ENCODE measurements at places on chromosomes 11 and 22.
A peak's percentile ranks its signal among the peaks of the same experiment; 100 is the strongest.

DNA sequence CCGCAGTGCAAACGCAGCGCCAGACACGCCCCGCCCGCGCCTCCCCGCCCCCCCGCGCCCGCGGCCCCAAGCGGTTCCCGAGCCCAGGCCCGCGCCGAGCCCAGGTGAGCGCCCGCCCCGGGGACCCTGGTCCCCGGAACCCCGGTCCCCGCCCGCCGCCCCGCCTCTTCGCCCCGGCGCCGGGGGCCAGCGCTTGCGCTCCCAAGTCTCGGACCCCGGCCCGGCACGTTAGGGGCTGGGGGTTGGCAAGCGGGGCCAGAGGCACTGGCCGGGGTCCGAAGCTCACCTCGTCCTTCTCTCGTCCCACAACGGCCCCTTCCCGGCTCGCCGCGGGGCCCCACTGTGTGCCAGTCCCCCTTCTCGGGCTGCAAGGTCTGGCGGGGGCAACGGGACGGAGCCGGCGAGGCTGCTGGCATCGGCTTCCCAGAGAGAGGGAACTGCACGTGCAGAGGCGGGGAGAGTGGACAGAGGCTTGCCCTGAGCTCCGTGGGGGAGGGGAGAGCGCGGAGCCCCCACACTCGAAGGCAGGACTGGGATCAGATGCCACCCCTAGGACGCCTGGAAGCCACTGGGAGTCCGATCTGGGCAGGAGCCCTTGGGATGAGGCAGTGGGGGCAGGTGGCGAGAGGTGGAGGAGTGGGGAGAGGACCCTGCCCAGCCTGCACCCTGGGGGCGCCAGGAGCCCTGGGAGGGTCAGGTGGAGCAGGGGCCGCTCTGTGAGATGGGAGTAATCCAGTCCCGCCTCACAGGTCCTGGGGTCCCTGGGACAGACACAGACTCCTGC, 1.8 kb upstream of the AIFM3 start:
- DNase-seq = no peak

DNA sequence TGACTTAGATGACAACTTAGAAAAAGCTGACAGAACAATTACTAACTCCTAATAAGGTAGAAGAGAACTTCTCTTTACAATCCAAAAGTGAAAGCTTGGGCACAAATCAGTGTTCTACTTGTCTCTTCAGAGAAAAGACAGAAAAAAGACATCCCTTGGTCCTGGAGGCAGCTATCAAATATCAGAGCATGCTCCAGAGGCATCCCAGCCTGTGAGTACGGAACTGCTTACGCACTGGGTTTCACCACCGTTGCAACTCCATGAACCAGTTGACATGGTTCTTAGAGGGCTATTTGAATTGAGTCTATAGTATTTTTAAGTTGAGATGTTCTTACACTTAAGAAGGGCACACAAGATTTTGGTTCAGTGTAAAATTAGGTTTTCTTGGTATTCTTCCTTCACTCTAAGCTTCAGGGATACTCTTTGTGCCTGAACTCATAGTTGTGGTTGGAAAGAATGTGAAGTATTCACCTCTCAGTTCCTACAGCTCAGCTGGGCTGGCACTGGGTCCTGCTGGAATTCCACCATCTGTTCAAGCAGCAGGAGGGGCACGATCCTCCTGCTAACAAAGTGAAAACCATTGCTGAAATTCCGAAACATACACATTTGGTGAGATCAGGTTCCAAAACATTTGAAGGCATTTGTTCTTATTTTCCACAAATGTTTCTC, 6.3 kb downstream of the AKIP1 start:
- no peak for DNase-seq

DNA sequence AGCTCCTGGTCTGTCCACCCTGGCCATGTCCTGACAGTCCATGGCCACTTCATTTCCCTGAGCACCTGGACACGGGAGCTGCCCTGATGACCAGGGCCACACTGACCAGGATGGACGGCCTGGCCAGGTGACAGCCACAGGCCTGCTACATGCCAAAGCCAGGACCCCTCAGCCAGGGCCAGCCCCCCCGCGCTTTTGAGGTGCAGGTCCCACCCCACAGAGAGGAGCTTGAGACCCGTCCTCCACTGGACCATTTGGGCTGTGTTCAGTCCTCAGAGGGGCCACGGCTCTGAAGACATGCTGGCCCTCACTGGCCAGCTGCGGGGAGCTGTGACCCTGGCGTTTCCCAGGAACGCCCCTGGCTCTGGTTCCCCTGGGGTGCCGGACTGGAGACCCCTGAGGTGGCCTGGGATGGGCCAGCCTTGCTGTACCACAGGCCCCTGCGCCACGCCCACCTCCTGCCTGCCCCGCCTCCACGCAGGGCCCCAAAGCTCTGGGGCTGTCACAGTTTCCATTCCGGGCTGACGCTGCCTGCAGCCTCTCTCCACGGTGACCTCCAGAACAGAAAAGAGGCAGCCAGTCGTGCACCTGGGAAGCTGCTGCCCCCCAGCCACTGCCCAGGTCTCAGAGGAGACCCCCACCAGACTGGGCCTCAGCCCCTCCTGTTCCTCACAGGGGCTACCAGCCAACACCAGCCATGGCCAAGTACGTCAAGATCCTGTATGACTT, 18.2 kb downstream of the EPS8L2 start:
- DNase-seq = no peak

DNA sequence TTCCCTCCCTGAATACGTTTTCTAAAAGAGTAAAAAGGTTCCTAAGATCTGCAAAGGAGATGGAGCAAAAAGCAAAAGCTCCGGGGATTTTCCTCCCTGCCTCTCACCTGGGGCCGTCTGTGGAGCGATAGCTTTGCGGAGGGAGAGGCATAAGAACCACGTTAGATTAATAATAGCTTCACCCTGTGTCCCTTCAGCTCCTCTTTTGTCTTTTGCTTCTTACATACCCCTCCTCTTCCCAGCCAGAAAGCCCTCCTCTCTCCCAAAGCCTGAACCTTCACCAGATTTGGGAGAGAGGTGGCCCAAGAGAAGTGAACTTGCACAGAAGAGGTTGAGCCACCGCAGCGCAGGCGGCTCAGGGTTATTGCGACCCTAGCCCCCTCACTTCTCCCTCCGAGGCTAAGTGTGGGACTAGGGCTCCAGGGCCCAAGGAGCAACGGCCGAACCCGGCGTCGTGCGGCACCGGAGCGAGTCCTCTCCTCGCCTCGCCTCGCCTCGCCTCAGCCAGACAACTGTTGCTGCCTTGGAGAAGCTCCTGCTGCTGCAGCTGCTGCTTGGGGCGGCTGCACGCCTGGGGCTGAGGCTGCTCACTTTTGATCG, 97.6 kb upstream of the HSD17B12 start:
- DNase-seq = peak; percentile 11

GRCh38 chr22:23969071-23969470, 2.4 kb downstream of the DDTL start:
- no peak for DNase-seq

DNA sequence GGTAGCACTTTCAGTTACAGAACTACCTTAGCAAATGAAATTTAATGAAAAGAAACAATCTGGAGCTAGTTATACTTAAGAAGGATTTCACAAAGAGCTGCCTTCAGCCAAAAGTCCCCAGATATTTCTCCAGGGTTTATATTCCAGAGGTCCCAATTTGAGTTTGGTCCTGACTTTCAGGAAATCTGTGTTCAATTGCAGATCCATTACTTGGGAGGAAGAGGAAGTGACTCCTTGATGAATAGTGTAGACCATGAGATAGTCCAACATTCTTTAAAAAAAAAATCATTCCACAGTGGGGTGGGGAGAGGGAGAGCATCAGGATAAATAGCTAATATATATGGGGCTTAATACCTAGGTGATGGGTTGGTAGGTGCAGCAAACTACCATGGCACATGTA, 117.6 kb upstream of the ARHGAP20 start:
- no peak for DNase-seq

DNA sequence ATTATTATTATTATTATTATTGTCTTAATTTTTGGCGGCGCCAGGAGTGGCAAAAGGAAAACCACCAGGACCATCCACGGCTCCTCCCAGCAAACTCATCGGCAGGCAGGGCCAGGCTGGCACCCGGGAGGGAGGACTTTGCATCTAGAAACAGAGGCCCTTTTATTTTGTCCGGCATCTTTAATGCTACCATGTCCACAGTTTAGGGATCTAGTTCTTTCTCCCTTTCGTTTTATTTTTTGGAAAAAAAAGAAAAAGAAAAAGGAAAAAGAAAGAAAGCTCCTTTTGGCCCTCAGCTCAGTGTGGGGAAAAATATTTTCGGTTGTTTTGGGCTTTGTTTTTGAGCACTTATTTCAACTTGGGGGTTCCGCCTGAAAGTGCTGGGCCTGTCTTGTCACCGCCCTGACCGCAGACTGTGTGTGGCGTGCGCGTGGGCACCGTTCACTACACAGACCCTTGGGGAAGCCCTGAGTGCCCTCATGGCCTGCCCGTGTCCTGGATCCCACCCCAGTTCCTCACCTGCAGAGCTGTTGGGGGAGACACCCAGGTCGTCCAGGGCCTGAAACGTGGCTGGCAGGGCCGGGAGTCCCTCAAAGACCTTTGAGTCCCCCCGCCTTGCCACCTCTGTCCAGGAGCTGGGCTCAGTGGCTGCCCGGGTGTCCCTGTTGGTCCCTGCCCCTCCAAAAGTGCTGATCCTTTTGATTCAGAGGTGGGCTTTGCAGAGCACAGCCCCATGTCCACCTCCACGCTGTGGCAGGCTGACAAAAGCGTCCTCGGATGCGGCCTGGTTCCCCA, 69.1 kb upstream of the PPARA start:
- no peak for DNase-seq

- DNase-seq = no peak
Observed at GRCh38 chr11:76230392-76230791, 24.1 kb upstream of the WNT11 start.

DNA sequence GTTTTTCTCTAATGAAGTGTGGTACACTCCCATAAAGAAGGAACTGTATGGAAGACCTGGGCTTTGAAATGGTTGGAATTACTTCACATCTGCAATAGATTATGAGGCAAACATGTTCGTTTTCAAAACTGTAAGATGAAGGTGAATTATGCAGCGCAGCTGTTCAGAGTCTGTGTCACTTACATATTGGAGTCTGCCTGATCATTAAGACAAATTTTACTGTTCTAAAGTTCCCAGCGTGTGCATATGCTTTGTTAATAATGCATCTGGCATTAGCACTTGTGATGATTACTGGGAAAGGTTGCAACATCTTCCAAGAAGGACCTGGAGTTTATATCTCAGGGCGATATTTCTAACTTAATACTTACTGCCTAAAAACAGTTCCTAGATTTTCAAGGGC, 255.2 kb upstream of the ZC3H12C start:
- DNase-seq = no peak

DNA sequence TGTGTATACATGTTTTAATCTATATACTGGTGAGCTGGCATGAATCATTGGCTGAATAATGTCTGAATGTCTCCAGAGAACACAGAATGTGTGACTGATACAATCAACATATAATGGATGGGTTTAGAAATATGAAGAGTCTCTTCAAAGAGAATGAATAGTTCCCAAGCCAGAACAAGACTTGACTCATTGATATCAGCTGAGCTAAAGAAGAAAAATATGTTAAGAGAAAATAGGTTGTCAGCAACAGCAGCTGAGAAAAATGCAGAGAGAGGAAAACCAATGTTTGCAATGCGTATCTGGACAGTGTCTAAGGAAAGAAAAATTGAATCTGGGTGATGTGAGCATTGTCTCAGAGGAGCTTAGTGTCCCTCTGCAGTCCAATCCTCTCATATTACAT, 1281.8 kb upstream of the TENM4 start:
- DNase-seq = no peak

DNA sequence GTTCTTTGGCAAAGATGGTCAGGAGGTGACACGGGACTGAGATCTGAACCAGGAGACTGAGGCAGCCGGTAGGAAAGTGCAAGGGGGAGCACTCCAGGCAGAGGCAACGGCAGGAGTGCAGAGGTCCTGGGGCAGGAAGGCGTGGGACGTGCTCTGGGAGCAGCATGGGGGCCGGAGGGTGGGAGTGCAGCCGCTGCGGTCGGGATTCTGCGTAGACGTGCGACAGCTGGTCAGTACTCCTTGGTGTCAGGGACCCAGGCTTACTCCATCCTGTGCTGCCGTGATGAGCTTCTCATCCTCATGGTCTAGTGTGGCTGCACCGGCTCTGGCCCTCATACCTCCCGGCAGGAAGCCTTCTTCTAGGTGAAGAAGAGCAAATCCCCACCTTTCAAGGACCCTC, 16.9 kb upstream of the TRMU start:
- no peak for DNase-seq

- DNase-seq = no peak
Observed at GRCh38 chr11:81449588-81450156, 1284.0 kb downstream of the FAM181B start.

- no peak for DNase-seq
Observed at GRCh38 chr22:36413022-36413775, 25.4 kb upstream of the MYH9 start.

- peak; percentile 81 for DNase-seq
Observed at GRCh38 chr11:62842171-62842741, 2.9 kb upstream of the WDR74 start.

GRCh38 chr11:45446998-45447397, 160.9 kb upstream of the SYT13 start:
- no peak for DNase-seq

- DNase-seq = no peak
Observed at GRCh38 chr11:108093128-108093904, 28.1 kb upstream of the ACAT1 start.

DNA sequence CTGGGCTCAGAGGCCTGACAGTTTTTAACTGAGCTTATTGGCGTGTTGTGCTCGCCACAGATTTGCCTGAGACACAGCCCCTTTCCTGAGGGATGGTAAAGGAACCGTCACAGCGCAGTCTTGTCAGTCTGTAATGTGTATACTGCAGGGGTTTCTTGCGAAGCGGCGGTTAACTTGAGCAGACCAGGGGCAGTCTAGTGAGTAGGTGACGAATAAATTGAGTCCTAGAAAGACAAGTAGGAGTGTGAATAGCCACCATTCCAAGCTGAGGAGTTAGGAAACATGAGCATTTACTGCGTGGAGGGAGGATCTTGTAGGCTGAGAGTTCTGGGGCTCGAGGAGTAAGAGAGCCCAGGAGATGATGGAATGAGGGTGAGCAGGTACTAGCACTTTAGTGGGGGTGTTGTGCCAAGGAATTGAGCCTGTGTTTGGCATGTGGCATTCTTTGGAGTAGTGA, 1.4 kb downstream of the MED15 start:
- DNase-seq = no peak

GRCh38 chr22:46055181-46055875, 78.4 kb upstream of the WNT7B start:
- no peak for DNase-seq

GRCh38 chr22:19962909-19963806, 21.5 kb upstream of the TXNRD2 start:
- no peak for DNase-seq

DNA sequence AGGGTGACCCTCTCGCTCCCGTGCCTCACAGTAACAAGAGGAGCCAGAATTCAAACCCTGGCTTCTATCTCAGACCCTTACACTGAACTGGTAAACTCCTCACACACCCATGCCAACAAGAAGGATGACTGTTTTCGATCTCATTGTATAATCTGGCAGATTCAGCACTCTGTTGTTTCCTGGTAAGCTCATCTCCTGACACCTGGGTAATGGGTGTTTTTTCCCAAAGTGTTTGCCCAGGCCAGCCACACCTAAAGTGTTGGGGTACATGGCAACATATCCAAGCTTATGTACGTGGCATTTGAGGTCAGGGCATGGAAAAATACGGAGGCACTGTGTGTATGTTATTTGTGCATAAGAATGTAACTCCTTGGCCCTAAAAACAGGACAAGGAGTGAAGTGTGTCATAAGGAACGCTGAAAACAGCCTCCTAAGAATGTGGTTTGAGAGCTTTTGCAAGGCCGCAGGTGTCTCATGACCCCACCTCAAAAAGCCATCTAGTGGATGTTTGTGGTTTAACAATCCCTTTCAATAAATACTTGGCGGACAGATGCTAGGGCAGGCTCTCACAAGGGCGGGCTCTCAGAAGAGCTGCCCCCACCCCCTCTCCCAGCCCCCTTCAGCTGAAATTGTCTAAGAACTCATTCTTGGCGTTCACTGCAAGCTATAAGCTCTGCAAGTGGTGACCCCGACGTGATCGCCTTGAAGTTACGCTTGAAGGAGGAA, at the start of gene MS4A15:
TSS of gene MS4A15 (plus strand) at position 561 of the 726 bp plus-strand sequence. CDS start 6,867 bp downstream, outside the sequence.
- peak; percentile 93 for DNase-seq

Measured in NCI-H146 (cell line).